Daoy (cell line): ENCODE measurements at places on chromosomes 5 and 9. TPM values are rescaled to one million over a fixed set of nuclear protein-coding genes. Genes with fewer than 3 reads are reported as not detected.

Gene ADCY2
- total RNA-seq: 0.48 and 0.86 TPM in 2 replicates

Gene EIF4E1B
- total RNA-seq: not detected in 2 replicates

Gene C5orf34
- 15.6 and 17.2 TPM in 2 replicates for total RNA-seq

Gene HMCN2
- total RNA-seq: 0.06 TPM in 1 of 2 replicates, not detected in the other

Gene ZNF462
- 15.7 and 20.6 TPM in 2 replicates for total RNA-seq

Gene FOXD4L6
- not detected in 2 replicates for total RNA-seq

Gene ZBED3
- total RNA-seq: 1.3 and 4.1 TPM in 2 replicates

Gene BAAT
- 0.29 TPM in 1 of 2 replicates, not detected in the other for total RNA-seq

Gene ANKRD31
- total RNA-seq: 0.11 TPM in 1 of 2 replicates, not detected in the other

Gene TSSK1B
- total RNA-seq: not detected in 2 replicates

DNA sequence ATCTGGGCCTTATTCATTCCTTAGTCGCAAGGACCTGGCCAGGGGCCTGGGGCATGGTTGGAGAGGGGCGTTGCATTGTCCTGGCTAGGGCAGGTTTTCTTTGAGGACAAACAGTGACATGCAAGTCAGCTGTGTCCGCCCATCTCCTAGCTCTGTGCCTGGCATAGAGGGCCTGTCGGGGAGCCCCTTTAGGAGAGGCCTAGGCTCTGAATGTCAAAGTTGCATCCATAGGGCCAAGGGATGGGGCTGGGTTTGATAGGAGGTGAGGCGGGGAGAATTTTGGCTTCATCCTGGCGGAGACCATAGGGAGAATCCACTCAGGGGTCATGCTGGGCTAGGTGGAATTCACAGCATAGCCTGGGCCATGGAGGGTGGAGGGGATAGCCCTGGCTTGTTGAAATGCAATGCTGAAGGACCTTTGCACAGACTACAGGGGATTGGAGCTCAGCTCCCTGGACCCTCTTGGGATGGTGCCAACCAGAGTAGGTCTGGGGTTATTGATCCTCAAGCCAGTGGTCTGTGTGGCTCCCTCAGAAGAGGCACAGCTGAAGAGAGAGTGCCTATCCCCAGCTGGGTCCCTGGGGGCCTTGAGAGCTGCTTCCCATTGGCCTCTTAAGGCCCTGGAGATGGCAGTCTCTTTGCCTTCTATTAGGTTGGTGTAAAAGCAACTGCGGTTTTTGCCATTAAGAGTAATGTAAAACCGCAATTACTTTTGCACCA is 104.0 kb downstream of the RGS3 start:
- DNase-seq: no peak

DNA sequence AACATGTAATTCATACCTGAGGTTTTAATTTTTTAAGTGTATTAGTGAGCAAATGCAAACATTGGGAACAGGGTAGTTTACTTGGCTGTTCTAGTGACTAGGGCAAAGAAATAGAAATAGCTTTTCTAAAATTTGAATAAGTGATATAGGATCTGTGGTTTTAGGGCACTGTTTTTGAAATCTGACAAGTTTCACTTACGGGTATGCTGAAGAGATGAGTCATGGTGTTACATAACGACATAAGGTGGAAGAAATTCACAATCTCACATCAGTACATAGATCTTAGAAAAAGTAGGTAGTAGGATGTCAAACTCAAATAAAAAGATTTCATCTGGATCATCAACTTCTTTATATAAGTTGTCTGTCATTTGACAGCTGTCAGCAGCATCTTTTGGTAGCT is 772.3 kb downstream of the MAT2B start:
- no peak for DNase-seq

DNA sequence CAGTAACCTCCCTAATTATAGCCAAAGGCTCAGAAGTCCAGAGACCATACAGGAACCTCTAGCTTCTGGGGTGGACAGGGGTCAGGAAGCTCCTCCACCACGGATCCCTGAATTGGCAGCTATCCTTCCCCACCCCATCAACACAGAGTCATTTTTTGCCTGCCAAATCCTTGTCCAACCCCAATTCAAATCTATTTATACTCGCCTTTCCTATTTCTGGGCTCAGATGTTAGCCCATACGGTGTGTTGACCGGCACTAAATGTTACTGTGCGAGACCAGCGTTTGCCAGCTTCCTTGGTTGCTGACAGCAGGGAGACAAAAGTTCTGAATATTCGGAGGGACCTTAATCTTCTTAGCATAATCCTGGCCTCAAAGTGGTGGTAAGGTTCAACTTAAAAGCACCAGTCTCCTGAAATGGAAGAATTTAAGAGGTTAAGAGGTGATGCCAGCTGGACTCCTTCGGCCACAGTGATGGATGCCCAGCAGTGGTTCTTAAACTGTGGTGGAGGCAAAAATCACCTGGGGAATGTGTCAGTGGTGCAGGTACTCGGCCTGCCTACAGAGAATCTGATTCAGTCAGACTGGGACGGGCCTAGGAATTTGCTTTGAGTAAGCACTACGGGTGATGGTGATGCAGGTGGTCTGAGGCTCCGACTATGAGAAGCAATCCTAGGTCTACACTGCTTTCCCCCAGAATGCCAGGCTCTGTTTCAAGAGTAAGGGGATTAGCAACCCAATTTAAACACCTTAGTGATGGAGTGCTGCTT is 204.8 kb upstream of the MEF2C start:
- DNase-seq: no peak

- peak; percentile 66 for DNase-seq
Observed at GRCh38 chr5:73640861-73641320, 14.9 kb downstream of the ARHGEF28 start.

DNA sequence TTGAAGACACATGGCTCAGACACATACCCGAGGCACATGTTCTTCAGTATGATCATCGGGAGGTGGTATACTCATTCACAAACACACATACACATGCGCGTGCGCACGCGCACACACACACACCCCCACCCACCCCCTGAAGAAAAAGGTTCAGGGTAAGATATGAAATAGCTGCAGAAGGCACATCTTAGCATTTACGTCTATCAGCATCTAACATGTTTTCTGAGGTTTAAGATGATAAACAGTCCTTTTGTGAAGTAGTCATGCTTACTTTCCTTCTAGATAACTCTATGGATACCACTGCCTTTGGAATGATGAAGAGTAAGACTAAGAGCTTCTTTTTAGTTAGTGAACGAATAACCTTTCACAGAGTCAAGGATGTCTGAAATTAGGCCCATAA is 105.1 kb upstream of the GNA14 start:
- no peak for DNase-seq

GRCh38 chr9:78035383-78035993 is 3.9 kb upstream of the GNAQ start:
- DNase-seq: peak; percentile 69

DNA sequence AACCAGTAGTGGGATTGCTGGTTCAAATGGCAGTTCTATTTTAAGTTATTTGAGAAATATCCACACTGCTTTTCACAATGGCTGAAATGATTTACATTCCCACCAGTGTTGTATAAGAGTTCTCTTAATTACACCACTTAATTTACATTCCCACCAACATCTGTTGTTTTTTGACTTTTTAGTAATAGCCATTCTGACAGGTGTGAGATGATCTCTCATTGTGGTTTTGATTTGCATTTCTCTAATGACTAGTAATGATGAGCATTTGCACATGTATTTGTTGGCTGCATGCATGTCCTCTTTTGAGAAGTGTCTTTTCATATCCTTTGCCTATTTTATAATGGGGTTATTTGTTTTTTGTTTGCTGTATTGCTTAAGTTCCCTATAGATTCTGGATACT is 688.3 kb downstream of the PRR16 start:
- DNase-seq: no peak

DNA sequence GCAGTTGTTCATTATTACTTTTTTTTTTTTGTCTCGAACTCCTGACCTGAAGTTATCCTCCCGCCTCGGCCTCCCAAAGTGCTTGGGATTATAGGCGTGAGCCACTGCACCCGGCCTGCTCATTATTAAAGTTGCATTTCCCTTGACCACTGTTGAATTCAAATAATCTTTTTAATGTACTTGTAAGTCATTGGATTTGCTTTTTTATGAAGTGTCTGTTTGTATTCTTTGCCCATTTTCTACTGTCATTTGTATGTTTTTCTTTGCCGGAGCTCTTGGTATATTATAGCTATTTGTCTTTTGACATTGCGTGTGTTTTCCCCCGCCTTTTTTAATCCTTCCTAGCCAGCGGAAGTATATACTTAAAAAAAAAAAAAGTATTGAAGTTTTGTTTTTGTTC is 22.0 kb downstream of the LRRTM2 start:
- no peak for DNase-seq

GRCh38 chr9:107750741-107751566 is 261.4 kb upstream of the KLF4 start:
- DNase-seq: peak; percentile 95

DNA sequence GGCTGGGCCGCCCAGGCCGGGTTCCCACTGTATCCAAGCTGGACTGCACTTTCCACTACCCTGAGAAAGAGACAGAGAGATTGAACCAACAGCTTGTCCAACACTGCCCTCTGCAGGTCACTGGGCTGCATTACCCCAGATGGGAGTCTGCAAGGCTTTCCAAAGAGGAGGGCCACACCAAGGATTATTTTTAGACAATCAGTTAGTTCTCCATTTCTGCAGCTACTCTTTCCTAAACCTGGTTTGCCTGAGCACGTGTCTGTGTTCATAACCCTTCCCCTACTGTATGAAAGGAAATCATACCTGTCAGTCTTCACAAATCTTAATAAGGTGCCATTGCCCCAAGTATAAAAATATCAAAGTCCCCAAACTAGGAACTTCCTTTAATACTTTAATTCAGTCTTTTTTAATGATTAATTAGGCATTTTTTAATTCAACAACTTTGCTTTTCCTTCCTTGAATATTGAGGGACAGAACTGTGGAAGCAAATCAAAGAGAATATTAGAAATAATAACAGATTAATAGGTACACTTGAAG is 13.4 kb upstream of the FGF1 start:
- DNase-seq: peak; percentile 85

DNA sequence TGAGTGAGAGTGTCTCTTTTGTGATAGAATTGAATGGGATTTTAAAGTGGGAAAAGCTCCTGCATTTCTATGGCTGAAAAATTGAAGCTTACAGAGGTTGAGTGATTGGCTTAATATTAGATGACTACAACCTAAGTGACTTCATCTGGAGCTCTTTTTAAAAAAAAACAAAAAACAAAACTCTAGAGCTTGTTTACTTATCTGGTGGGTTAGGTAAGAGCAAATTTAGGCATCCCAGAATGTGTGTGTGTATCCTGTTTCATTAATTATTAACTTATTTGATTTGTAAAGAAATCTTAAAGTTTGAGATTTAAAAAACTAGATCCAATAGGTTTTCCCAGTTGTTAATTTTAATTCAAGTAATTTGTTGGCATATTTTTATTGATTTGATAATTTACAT is 60.1 kb downstream of the SCAMP1 start:
- DNase-seq: no peak

GRCh38 chr5:60829490-60830266 is 14.4 kb downstream of the ELOVL7 start:
- DNase-seq: no peak

DNA sequence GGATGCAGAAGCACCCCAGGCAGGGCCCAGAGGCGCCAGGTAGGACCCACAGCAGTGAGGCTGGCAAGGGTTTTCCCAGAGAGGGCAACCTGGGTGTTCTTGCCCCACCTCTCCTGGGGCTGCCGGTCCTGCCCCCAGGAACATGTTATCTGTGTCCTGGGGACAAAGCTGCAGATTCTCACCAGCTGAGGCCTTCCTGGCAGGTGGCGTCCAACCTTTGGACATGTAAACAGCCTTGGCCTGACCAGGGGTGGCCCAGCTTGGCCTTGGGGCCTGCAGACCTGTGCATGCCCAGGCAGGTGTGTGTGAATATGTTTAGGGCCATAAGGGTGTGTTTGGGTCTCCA is 101.8 kb upstream of the LARP1 start:
- DNase-seq: no peak

DNA sequence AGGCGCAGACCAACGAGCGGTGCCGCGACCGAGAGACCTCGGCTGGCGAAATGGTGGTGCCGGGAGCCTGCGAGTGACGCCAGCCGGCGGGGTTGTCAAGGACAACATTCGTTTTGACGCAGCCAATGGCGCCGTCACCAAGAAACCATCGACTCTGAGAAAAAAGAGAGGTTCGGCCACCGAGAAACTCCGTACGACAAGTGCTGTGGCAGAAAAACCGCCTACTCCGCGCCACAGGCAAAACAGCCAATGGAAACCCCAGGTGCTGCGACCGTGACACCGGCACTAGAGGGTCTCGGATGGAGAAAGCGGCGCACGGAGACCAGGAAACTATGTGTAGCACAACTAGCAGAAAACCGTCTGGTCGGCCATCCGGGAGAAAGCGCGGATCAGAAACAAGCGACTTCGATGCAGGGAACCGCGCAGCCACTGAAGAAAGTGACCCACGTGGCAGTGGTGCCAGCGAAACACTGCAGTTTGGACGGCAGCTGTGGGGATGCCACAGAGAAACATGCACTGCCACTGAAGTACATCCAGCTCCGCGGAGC is 88.8 kb downstream of the ANXA2R start:
- DNase-seq: no peak

GRCh38 chr5:98309785-98310598 is 463.5 kb upstream of the RGMB start:
- peak; percentile 98 for DNase-seq

GRCh38 chr9:136021171-136021871 is 60.1 kb upstream of the UBAC1 start:
- no peak for DNase-seq

- DNase-seq: peak; percentile 16
Observed at GRCh38 chr5:18010053-18010452, 375.8 kb downstream of the TAF11L14 start.

DNA sequence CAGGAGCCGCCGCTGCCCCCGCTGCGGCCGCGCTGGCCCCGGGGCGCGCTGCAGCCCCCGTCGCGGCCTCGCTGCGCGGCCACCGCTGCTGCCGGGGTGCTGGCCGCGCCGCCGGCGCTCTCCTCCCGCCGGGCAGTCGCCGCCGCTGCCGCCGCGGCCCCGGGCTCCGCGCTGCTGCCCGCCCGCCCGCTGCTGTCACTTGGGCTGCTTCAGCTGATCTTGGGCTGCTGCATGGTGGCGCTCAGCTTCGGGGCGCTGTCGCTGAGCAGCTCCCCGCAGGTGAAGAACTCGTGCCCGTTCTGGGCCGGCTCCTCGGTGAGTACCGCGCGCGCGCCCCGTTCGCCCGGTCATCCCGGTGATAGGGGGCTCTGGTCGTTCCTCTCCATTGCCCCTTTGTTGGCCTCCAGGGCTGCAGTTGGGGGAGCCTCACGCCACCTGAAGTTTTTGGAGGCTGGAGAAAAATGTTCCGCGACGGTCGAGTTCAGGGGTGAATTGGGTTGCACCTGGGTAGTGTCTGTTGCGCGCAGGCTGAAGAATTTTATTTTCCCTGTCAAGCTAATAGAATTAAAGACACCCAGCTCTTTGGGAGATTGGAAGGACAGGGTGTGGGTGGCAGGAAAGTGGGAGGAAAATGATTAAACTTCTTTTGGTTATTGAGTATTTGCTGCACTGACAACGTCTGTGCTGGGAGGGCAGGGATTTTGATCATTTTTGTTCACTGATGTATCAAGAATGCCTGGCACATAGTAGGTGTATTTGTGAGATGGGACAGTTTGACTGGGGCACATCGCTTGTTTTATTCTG is 596 bp downstream of the ENTREP1 start:
- peak; percentile 35 for DNase-seq

- DNase-seq: peak; percentile 92
Observed at GRCh38 chr9:84668196-84669012, 1.1 kb upstream of the NTRK2 start.
